HFFc6 (cell line): ENCODE measurements at places on chromosomes 4 and X.

DNA sequence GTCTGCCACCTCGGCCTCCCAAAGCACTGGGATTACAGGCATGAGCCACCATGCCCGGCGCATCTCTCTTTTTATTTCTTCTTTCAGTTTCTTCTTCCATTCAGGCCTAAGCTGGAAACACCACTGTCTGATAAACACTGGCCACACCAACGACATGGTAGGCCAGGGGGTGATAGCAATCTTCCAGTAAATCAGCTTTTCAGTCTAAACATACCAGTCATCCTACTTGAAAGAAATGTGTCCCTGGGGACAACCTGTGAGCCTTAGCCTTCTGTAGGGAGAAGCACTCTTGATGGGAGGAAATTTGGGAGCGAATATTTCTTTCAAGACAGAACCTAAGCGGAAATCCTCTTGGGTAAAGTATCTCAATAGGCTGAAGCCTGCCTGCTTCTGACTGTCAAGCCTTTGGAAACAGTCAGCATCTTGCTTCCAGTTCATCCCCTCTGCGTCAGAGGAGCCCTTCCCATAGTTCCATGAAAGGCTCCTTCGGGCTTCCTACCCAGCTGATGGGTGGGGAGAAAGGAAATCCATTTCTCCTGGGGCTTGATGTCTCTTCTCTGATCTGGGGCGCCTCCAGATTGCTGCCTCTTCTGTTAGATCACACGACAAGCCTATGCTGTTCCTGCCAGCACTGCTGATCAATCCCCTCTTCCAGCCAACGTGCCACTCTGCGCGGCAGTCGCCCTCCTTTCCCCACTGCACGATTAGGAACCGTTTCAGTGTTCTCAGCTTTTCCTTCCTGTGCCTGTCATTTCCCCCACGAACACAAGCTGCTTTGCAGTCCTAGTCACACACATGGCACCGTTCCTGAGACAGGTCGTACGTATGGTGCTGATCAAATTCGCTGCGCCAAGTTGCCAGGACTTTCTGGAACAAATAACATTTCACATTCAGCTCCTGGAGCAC is 49.5 kb upstream of the CBR4 start:
- no peak for DNase-seq

DNA sequence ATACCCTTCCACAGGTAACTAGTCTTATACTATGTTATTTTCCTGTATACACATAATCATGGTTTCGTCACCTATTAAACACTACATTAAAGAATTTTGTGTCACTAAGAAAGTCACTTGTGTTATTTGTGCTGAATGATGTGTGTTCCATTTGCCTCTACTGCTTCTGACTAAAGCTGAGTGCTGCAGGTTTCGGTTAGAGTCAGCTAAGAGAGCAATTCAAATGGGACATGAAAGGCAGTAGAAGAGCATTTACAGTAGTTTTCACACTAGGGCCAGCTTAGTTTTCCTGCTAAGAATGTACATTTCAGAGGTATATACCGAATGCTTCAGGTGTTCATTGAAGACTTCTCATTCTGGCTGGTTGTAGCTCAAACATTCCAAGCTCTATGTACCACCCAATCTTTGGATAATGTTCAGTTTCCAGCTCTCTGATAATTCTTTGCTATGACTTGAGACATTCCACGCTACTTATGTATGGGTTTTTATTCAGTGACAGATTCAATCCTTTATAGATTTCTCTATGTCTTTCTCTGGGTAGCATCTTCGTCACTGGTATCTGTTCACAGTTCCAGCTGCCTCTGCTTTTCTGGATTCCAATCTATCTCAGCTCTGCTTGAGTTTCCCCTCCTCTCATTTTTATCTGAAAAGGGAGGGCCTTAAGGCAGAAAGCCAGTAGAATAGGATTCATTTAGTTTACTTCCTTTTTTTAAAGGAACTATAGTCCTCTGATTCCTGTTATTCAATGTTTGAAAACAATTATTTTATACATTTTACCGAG is 164.4 kb downstream of the CXXC4 start:
- no peak for DNase-seq

DNA sequence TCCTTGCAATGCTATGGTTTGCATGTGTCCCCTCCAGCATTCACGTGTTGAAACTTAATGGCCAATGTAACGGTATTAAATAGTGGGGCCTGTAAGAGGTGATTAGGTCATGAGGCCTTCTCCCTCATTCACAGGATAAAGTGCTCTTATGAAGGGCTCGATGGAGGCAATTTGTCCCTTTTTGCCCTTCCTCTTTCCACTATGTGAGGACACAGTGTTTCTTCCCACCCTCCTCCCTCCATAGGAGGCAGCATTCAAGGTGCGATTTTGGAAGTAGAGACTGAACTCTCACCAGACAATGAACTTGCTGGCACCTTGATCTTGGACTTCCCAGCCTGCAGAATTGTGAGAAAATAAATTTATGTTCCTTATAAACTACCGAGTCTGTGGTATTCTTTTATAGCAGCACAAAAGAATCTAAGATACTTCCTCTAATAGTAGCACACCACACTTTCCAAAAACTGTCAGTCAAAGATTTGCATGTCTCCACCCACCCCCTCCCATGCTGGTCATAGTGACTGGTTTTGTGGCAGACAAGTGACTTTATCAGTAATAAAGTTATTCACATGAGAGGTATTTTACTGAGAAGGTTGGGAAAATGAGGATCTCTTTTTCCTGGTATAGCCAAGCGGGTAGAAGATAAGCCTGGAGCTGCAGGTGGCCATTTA is 113.5 kb upstream of the TTC29 start:
- no peak for DNase-seq

DNA sequence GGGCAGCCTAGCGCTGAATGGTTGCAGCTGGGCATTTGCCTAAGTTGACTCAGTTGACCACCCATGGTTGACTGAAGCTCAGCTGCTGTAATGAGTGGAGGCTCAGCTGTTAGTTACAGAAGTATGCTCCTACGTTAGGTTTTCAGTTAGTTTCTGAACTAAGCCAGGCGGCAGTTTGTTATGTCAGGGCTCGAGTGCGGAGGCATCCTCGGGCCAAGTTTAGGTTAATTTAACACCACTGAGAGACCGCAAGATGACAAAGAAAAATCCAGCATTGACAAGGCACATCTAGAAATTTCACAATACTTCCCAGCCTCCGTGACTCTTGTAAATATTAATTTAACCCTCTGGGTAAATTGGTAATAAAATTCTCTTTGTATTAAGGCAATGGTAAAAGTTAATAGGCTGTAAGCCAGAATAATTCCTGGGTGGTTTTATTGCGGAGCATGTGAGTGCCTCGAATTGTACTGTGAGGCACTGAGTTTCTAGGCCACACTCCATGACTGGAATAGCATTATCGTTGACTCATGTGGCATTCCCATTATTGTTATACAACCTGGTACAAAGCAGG is 33.1 kb upstream of the CDKN2AIP start:
- no peak for DNase-seq

DNA sequence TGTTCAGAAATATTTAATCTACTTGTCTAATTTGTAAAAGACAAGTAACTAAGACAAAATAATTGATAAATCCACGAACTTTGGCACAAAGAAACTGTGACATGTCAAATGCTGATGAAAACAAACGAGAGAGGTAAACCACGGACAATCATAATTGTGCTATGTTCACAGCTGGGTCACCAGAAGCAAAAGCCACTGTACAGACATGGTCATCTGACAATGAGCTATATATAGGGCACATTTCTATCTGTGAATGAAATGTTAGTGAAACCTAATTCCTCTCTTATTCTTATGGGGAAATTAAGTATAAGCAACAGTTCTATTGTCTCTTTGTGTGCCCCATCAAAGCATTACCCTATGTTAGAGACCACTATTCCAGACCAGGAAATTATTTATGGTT is 444.0 kb upstream of the TRAM1L1 start:
- DNase-seq, result no peak

- no peak for DNase-seq
Observed at GRCh38 chrX:10741550-10741949, 121.2 kb upstream of the MID1 start.

- peak; percentile 69 for DNase-seq
Observed at GRCh38 chrX:34918856-34919255, 23.7 kb upstream of the FAM47B start.

GRCh38 chrX:118593407-118593806 is 97.8 kb downstream of the DOCK11 start:
- no peak for DNase-seq

DNA sequence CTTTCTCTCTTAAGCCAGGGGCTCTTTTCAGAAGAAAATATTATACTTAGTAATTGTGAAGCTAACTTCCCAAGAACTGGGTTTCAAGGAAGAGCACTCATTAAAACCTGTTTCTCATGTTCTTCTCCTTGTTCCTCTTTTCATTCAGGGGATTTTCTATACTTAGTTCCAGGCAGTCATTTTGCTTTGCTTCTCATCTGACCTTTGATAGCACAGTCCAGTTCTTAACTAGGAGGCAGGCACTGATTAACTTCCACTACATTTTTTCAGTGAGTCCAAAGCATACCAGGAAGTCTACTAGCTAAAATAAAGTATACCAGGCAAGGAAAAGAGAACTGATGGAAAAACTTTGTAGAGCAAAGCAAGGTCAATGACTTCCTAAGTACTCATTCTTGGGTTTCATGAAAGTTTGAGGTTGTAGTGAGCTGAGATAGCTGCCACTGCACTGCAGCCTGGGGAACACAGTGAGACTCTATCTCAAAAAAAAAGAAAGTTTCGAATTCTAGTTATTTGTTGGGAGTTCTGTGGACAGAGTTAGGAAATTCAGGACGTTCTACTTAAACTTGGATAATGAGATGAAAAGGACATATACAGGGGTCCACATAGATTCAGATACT is 190.1 kb upstream of the HS3ST1 start:
- DNase-seq, result no peak

- no peak for DNase-seq
Observed at GRCh38 chr4:48103483-48104139, 30.4 kb downstream of the TXK start.

GRCh38 chr4:52750819-52751486 is at the start of gene ERVMER34-1:
Gene ERVMER34-1 (minus strand): TSS chr4:52751425. CDS start chr4:52745520, 5,905 bp downstream.
- DNase-seq, result no peak

DNA sequence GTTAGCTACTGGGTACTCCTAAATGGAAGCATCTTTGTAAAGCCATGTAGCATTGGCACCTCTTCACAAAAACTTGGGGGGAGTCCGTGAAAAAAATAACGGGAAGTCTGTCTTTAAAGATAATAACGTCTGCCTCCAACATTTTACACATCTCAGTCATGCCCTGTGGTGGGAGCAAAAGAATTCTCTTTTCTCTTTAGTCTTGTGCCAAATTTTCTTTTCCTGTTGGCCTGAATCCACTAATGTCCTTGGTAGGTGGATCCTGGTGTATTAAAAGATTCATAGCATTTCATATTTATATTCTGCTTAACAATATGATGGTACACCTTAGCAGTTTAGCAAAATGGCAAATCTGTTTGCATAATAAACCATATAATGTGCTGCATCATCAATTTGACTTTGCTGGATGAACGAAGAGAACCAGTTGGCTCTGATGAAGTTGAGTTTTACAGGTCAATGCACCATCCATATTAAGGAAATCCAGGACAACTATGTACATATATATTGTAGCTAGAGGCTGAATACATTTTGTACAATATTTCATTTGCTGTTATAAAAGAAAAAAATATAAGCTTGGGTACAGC is 746.4 kb upstream of the MAGEB2 start:
- DNase-seq, result no peak

- peak; percentile 11 for DNase-seq
Observed at GRCh38 chr4:147078875-147079658, 133.4 kb upstream of the TTC29 start.

DNA sequence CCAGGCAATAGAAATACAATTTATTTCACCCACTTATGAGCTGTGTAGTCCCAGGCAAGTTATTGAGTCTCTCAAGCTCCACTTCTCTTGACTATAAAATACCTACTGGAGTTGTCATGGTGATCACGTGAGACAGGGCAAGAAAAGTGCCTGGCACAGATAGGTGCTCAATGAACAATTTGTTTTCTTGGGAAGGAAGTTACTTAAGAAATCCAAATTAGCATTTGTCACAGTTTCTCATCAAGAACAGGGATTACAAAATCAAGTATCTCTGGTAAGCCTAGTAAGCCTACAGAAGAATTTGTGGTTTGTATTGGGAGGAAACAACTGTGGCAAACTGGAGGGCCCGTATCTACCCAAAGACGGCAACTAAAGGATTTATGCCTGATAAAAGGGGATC is 37.5 kb upstream of the RASGEF1B start:
- no peak for DNase-seq

DNA sequence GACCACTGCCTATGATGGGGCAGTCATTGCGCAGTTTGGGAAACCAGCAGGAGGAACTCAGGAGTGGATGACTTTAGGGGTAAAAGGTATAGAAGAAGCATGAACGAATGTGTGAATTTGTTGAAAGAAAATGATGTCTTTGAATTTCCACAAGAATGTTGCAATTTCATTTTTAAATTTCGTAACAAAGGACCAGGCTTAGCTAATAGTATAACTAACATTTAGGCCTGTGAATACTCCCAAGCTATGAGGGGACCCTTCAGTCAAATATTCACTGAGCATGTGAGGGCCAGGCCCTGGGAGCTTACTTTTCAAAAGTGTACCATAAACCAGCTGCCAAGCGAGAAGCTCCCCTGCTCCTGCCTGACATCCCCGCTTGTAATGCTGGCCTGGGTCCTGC is 5.3 kb downstream of the MPC1L start:
- no peak for DNase-seq

DNA sequence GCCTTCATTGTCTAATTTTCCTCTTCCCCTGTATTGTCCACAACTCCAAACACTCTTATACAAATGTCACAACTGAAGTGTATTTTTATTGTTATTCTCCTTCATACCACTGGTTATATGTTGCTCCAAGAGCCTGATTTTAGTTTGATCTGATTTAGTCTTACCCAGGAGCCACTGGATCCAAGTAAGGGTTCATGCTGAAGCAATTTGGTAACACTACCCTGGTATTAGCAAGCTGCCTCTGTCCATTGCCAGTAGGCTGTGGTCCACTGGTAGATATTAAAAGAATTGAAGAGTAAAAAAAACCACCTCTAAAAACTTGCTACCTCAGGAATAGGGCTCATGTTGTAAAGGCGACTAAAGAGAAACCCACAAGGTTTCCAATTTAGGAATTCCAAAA is 41.2 kb downstream of the AMOT start:
- no peak for DNase-seq

DNA sequence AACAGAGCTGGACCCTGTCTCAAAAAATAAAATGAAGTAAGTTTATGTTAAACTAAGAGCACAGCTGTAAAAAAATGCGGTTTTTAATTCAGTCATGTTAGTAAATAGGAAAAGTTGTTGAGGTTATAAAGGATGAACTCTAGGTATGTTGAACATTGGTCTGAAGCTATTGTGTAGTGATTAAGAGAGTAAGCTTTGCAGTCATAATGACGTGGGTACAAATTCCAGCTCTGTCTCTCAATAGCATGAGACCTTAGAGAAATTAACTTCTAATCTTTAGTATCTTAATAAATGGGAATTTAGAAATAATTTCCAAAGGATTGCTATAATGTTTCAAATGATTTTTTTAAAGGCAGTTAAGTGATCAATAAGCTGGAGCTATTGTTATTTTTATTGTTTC is 2.9 kb upstream of the YTHDC1 start:
- no peak for DNase-seq

- DNase-seq, result peak; percentile 18
Observed at GRCh38 chrX:122238801-122239200, 945.3 kb upstream of the GRIA3 start.
